ENCODE measurements at places on chromosomes 5 and 9. TPM values are rescaled to one million over a fixed set of nuclear protein-coding genes. Genes with fewer than 3 reads are reported as not detected.

DNA sequence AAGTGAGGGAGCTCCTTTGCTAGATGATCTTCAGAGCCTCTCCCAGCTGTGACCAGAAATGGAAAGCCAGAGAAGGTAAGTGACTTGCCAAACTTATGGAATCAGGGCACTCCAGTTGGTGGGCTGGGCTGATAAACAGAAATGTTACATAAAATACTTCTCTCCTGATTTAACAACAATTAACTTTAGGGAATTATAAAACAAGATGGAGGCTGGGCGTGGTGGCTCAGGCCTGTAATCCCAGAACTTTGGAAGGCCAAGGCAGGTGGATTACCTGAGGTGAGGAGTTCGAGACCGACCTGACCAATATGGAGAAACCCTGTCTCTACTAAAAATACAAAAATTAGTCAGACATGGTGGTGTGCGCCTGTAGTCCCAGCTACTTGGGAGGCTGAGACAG lies 899 bp upstream of the MED10 start:
- no peak for DNase-seq

DNA sequence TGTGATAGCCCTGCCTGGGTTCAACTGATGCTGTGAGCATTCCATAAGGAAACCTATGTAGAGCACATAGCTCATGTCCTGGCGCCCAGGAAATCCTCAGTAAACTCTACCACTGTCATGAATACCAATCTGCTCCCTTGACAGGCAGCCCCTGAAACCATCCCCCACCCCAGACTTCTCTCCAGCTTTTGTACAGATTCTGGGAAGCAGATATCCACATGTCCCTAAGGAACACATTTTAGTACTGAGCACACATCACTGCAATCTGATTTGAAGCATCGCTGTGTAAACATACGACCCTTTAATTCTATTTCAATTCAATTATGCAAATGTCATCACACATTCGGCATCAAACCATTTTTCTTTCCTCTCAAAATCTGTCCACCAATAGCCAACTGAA lies 89.5 kb upstream of the FSTL4 start:
- no peak for DNase-seq

- DNase-seq = no peak
These were observed 157.5 kb downstream of the ZSWIM6 start for GRCh38 chr5:61489574-61489973.

- no peak for DNase-seq
These were observed 245.7 kb upstream of the SLC30A5 start for GRCh38 chr5:68848091-68848490.

- no peak for DNase-seq
These were observed 105.1 kb downstream of the FBN2 start for GRCh38 chr5:128432913-128433440.

GRCh38 chr9:79236466-79236865 lies 335.3 kb upstream of the TLE4 start:
- DNase-seq = no peak

DNA sequence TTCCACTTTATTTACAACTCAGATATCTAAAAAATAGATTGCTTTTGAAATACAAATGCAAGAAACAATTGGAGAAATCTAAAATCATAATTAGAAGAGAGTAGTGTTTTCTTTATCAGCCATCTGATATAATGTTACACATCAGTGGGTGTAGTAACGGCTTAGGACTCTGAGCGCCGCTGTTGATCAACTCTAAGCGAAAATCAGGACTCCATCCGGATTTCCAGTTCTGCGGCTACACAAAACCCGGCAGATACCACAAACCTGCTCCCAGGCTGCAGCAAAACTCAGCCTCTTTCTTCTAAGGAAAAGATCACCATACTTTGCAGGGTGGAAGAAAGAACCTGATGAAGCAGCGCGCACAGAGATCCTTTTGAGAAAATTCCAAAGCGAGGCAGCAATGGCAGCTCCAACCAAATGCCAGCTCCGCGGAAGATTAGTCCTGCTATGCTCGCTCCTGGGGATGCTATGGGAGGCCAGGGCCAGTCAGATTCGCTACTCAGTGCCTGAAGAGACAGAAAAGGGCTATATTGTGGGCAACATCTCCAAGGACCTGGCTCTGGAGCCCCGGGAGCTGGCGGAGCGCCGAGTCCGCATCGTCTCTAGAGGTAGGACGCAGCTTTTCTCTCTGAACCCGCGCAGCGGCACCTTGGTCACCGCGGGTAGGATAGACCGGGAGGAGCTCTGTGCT lies at the start of gene PCDHGA9:
TSS of gene PCDHGA9 (plus strand) at position 226 of the 691 bp plus-strand sequence. CDS start at position 401, 175 bp downstream.
- DNase-seq = no peak

DNA sequence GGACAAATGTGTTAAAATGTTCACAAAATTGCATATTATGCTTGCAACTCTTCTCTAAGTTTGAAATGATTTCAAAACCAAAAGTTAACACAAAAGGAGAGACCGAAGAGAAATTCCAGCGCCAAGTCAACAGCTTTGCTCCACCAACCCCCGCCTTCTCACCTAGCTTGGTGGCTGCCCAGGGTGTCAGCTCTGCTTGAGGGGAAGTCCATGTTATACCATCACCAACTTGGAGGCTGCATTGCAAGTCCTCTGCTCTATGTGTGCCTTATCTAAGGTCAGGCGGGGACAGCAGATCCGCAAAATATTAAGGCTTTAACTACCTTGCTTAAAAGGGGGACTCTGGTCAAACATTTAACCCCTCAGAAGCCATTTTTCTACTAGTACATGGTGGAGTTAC lies 14.6 kb downstream of the CCNJL start:
- no peak for DNase-seq

DNA sequence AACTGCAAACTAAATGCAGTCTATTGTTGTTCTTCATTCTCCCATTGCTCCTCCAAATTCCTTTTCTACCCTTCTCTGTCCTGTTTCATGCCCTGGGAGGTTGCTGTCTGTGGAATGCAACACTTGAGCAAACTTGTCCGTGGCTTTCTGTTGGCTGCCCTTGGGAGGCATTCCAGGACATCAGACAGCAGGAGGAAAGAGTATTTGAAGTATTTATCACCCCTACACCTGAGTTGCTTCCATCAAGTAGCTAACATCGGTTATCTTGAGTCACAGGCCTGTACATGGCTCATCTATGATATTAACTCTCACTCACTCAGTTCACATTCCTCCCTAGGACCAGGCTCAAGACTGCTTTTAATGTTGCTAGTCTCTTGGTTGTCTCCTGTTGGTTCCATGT lies 803.4 kb upstream of the CDH6 start:
- no peak for DNase-seq

DNA sequence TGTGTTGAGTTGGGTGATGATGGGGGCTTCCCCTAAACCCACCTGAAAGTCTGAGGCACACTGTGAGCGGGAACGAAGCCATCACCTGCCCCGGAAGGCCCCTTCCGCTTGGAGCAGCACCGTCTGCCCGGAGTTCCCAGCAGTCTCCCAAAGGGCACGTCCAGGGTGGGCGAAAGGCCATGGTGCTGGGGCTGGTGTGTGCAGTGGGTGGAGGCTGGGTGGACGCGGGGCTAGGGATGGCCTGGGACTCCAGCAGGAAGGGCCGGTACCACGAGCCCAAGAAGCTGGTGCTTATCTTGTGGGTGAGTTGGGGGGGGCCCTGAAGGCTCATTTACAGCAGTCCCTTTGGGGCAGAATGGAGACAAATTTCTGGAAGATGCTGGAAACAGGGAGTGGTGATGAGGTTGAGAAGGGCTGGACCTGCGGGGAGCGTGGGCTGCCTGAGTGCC lies 4.6 kb downstream of the FLT4 start:
- peak; percentile 47 for DNase-seq

GRCh38 chr9:78033870-78034269 lies 2.3 kb upstream of the GNAQ start:
- DNase-seq = no peak

- no peak for DNase-seq
These were observed 187.9 kb downstream of the PALM2AKAP2 start for GRCh38 chr9:109967651-109968642.

GRCh38 chr9:137298401-137299202 lies 3.5 kb downstream of the NRARP start:
- DNase-seq = no peak

DNA sequence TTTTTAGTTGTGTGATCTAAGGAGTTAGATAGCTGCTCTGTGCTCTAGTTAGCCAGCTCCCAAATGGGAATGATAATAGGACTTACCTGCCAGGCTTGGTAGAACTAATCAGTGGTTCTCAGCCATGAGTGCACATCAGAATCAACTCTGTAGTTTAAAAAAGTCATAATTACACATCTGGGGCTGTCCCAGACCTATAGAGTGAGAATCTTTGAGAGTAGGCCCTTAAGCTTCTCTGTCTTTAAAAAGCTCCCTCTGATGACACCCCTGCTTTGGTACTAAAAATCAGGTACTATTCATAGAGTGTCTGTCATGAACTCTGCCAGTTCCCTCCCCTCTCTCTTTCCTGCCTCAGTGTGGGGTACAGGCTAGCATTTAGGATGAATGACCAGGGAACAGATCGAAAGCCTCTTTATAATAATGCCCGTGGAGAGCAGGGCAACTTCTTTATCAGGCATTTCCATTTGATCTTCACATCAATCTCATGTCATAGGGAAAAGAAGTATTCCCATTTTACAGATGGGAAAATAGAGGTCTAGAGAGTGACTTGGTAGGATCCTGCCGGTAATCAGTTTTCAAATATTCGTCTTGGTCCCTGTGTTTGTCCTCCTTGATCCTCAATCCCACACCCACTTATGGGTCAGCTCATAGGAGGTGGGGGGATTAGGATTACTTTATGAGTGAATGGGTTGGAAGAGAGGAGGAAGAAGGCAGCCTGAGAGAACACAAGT lies 15.3 kb downstream of the PPARGC1B start:
- DNase-seq = no peak

- DNase-seq = no peak
These were observed 20.2 kb downstream of the OCLN start for GRCh38 chr5:69512740-69513260.

GRCh38 chr9:96524764-96525163 lies 74.8 kb downstream of the HABP4 start:
- no peak for DNase-seq

GRCh38 chr5:86175224-86175623 lies 442.5 kb upstream of the COX7C start:
- DNase-seq = no peak

GRCh38 chr9:89051421-89052025 lies 60.3 kb downstream of the S1PR3 start:
- DNase-seq = no peak

DNA sequence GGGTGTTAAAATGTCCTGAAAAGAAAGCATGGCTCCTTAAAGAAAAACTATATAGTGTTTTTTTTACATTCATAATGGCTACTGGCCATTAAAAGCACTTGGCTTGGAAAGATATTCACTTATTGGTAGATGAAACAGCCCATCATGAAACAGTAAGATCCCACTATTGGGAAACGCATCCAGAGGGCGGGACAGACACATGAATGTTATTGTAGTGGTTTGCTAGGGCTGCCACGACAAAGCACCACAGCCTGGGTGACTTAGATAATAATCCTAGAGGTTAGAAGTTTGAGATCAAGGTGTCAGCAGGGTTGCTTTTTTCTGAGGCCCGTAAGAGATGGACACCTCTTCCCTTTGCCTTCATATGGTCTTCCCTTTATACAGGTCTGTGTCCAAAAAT lies 139.4 kb upstream of the ANKH start:
- no peak for DNase-seq

GRCh38 chr5:53936481-53937352 lies 373.7 kb downstream of the ARL15 start:
- DNase-seq = no peak

GRCh38 chr9:93123561-93124283 lies 10.3 kb downstream of the NINJ1 start:
- peak; percentile 47 for DNase-seq

GRCh38 chr5:160274483-160274931 lies 37.9 kb downstream of the CCNJL start:
- no peak for DNase-seq

DNA sequence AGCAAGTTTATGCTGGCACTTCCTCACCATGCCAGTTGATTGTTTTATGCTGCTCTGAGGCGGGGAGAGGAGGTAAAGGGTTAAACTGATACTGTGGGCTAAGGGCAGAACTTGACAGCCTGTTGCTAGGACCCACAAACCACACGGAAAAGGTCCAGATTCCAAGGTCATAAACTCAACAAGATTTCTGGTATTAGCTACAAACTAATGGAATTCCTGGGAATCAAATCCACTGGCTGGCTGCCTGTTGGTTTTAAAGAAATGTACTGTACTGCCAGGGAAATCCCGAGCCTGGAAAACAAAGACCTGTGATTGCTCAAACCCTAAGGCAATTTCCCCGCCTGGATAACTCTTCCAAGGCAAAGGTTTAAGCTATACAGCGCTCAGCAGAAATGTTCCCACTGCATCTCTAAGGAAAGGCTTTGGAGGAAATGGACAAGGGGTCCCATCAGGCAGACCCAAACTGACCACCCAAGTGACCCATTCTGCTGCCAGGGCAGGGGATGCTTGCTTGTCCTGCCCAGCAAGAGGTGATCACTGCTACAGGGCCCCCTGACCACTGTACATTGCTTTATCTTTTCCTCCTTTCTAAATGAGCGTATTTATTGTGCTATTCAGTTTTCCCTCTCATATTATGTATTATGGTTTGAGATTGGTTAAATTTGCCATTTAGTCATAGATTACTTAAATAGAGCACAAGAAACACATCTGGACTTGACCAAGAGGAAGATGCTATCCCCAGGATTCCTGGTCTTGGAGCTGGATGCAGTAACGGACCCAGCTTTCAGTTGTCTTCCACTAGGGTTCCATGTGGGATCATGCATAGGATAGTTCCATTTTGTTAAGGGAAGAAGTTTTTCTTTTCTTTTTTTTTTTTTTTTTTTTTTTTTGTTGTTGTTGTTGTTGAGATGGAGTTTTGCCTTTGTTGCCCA lies 124.3 kb downstream of the SUSD1 start:
- DNase-seq = no peak

GRCh38 chr9:108953983-108954574 lies 19.9 kb downstream of the ABITRAM start:
- no peak for DNase-seq

GRCh38 chr5:35478856-35479682 lies 138.6 kb upstream of the SPEF2 start:
- DNase-seq = no peak

DNA sequence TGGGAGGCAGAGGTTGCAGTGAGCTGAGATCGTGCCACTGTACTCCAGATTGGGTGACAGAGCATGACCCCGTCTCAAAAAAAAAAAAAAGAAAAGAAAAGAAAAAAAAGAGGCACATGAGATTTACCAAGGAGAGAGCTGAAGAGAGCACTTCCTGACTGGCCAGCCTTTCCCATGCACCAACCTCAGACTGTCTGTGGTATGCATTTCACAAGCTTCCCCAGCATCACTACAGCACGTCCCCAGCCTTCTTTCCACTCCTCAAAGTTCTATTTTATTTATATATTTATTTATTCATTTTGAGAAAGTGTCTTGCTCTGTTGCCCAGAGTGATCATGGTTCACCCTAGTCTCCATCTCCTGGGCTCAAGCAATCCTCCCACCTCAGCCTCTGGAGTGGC lies 13.6 kb upstream of the FUBP3 start:
- DNase-seq = no peak

Gene GABRA1
- not detected for total RNA-seq

Gene SLC6A7
- total RNA-seq = not detected

Gene RMI1
- total RNA-seq = 3.9 TPM

Gene RGMB
- 14.4 TPM for total RNA-seq

Gene LYSMD3
- 14.8 TPM for total RNA-seq

Gene LCN9
- total RNA-seq = not detected

Gene MYO10
- total RNA-seq = 4.6 TPM

Gene RNF180
- total RNA-seq = 13.7 TPM

Gene LHX6
- 10.8 TPM for total RNA-seq

Gene ZNF367
- 2.1 TPM for total RNA-seq

Gene PTGES
- total RNA-seq = 1.1 TPM

Gene BTNL3
- not detected for total RNA-seq

Gene FBXL17
- 27.3 TPM for total RNA-seq

Gene SGCD
- 83.1 TPM for total RNA-seq
